ENCODE measurements at places on chromosomes 16 and 17.

DNA sequence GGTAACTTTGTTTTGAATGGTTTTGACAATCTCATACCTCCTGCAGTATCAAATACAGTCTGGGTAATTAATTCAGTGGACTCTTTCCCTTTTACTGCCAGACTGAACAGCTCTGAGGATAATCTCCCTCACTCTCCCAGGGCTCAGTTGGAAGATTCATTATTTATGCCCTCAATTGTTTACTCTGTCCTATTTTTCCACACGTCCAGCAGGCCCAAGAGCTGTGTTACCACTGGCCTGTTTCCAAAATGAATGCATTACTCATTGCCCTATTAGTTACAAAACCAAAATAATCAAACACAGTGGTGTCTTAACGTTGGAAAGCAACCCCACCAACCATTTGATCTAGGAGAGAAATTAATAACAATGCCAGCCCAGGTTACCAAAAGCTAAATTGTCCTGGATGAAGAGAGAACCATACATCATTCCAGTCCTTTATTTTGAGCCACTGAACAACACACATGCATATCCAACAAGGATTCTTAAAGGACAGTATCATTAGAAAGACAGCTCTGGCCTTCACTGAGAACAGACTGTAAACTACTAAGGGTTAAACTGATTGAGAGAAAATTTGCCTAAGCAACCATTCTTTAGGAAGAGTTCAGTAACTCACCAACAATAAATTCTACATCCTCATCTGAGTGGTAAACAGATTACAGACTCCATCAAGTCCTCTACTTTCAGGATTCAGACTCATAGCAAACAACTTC lies 34.5 kb downstream of the FAM222B start:
- DNase-seq: peak; percentile 35

GRCh38 chr16:10333321-10334032 lies 52.4 kb upstream of the ATF7IP2 start:
- DNase-seq: no peak

- DNase-seq: no peak
These were observed 97.9 kb downstream of the HS3ST3B1 start for GRCh38 chr17:14398766-14399165.

- no peak for DNase-seq
These were observed 450.3 kb upstream of the PSMD7 start for GRCh38 chr16:73846356-73846755.

DNA sequence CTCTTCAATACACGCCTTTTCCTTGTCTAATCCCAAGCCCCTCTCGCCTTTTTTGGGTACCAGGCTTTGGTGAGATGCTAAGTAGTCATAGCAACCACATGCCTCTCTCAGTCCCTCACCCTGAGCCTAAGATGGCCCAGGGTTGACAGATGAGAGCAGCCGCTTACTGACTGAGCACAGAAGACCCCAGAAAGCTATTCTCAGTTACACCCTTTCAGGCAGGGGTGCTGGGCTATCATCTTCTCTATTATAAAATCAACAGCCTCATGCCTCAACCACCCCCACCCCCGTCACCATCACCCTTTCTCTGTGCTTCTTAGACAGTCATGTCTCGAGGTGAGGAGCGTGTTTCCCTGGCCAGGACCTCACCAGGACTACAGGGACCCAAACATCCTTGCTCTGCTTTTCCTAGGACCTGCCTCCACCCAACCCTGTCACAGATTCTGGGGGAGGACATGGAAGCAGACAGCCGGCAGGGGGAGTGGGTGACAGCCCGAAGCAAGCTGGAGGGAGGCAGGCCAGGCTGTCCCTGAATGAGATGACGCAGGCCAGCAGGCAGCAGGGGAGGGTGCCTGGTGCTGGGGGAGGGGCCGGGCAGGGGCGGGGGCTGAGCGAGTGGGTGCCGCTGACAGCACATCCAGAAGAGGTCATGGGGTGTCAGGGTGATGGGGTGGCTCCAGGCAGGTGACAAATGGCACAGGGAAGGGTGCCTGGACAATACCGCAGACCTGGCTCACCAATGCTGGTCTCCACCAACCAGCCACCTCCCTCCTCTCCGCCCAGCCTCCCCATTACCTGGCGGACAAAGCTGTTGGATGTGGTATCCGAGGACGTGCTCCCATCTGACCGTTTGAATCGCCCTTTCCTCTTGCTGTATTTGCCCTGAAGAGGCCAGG lies 3.1 kb downstream of the CACNB1 start:
- DNase-seq: no peak

GRCh38 chr17:14489986-14490385 lies 189.1 kb downstream of the HS3ST3B1 start:
- DNase-seq: no peak

DNA sequence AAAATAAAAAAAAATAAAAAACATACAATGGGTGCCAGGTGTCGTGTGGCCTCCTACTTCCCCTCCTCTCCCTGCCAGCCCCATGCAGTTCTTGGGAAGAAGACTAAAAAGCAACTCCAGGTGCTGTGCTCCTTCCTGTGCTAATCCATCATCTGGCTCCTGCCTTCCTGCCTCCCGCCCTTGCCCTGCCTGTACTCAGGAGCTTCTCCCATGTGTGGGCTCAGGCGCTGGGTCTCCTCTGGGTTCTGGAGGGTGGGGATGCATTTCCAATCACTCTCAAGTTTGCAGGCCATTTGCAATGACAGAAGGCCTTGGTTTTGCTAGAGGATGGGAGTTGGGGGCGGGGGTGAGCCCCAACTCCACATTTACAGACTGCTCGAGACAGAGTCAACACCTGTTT lies 122.9 kb downstream of the SDK2 start:
- peak; percentile 63 for DNase-seq

GRCh38 chr17:78120971-78121800 lies 7.4 kb downstream of the TMC6 start:
- no peak for DNase-seq

- no peak for DNase-seq
These were observed 19.3 kb downstream of the CYB5D2 start for GRCh38 chr17:4162321-4162720.

DNA sequence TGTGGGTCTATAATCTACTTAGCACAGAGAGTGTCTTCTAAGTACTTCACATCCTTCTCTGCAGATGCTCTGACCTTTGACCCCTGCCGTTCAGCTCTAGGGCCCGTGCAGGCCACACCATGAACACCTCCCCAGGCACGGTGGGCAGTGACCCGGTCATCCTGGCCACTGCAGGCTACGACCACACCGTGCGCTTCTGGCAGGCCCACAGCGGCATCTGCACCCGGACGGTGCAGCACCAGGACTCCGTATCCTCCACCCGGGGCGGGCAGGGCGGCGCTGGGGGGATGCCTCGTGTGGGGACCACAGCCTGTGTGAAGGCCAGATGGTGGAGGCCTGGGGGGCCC lies 686 bp downstream of the MLST8 start:
- no peak for DNase-seq

DNA sequence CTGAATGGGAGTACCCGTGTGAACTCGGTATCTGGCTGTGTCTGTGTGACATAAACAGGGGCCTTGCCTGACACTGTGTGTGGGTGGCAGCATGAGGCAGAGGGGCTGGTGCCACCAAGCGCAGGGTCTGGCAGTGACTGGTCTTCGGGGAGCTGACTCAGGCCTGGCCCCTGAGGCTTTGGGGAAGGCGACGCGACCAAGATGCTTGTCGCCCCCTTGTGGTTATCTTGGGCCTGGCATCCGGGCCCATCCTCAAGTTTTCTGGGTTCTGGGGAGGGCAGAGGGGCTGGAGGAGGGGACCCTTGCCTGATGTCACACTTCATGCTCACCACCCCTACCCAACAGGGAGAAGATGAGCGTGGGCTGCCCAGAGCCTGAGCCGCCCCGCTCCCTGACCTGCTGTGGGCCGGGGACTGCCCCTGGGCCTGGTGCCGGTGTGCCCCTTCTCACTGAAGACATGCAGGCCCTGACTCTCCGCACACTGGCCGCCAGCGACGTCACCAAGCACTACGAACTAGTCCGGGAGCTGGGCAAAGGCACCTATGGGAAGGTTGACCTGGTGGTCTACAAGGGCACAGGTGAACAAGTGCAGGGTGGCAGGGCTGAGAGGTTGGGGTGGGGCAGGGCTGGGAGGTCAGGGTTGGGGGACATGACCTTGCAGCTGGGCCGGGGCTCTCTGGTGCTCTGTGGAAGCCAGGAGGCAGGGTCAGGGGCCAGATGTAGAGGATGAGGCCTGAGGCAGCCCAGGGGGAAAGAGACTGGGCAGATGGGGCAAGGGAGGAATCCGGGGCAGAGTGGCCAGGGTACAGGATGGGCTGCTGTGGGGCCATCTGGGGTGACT lies 24.9 kb downstream of the SBK1 start:
- DNase-seq: no peak

DNA sequence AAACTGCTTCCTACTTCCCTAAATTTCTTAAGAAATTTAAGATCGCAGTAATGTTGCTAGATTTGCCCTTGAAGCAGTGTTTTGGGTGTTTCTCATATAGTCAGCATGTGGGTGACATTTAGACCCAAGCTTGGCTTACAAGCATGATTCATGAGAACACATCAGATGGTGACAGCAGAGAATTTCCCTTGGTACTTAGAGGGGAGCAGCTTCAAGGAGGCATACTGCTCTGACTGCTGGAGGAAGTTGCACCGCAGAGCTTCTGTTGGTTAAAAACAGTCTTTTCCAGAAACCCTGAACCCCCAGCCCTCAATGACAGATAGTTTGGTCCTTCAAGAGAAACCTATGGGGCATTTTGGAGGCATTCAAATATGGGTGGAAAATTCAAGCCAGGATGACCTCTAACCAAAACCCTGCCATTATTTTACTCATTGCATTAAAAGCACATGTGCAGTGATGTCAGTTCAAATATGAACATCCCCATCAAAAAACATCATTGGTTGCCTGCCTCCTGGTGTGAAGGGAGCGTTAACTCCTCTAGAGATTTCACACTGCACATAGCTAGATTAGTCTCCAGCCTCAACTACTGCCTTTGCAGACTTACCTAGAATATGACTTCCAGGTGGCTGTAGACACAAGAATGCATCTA lies 201.5 kb upstream of the CACNG5 start:
- DNase-seq: no peak

DNA sequence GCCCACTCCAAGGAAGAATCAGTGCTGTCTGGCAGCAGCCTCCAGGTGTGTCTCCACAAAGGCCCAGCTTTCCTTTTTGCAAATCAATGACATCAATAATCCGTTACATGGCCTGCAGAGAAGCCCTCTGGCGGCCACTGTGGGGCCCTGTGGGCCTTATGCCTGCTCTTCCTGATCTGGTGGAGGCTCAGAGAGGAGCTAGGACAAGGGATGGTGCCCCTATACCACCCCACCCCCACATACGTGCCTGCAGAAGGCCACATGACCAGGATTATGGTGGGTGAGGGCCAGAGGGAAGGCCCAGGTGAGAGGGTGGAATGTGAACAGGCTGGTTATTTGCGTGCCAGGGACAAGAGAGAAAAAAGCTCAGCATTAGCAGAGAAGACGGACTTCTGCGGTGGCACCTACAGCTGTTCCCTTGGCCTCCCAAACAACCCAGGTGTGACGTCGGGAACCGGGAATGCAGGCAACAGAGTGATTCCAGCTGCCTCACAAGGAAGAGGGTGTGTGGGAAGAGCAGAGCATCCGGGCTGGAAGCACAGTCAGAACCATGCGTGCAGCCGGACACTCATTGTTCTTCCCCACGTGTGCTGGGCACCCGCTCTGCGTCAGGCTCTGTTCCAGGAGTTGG lies 22.5 kb downstream of the EIF4A3 start:
- DNase-seq: no peak

DNA sequence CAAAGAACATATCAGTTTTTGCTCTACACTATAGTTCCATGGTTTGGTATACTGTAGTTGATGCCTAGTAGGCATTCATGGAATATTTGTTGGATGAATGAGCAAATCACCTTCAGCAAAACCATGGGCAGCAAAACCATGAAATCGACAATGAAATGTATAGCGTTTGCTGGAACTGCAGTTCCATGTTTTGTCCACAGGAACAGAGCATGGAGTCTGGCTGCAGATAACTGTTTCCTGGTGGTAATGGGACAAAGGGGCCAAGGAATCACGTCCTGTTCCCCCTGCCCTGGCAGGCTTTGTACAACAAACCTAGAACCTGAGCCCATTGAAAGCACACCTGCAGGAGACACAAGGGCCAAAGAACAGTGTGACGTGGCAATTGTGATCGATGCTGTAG lies 101.1 kb downstream of the USP31 start:
- DNase-seq: no peak

GRCh38 chr16:14020141-14020540 lies 51.0 kb upstream of the MRTFB start:
- DNase-seq: peak; percentile 90

Measured in NCI-H2029 (cell line).